ENCODE measurements at places on chromosomes 1 and 21.

DNA sequence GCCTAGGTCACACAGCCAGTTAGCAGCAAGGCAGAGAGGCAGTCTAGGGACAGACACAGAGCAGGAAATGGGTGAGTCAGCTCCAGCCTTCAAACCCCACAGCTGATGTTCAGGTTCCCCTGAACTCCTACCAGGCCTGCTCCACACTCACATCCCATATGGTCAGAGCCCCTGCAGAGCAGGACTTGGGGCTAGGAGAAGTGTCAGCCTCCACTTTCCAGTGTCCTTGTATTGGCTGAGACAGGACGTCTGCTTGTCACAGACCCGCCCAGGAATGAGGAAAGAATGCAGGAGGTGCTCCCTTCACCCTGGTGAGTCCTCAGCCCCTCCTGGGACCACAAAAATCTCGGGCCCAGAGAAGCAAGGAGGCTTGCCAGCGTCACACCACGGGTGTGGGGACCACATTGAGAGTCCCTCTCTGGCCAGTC lies 92.5 kb downstream of the LACTBL1 start:
- DNase-seq, result no peak

DNA sequence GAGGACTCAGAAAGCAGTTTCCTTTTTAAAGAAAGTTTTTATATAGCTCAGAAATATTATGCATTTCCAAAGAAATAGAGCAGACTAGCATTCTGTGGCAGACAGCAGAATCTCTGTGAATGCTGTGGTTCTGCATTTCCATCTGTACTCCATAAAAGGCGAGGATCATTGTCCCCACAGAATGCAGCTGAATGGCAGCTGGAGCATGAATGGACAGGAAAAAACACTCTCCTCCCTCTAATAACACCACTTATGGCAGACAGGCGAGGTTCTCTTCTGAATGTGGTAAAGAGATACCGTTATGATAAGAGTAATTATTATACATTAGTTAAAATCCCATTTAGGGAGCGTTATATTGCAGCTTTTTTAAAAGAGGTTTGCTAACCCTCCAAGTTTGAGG lies 81.4 kb upstream of the WLS start:
- no peak for DNase-seq

DNA sequence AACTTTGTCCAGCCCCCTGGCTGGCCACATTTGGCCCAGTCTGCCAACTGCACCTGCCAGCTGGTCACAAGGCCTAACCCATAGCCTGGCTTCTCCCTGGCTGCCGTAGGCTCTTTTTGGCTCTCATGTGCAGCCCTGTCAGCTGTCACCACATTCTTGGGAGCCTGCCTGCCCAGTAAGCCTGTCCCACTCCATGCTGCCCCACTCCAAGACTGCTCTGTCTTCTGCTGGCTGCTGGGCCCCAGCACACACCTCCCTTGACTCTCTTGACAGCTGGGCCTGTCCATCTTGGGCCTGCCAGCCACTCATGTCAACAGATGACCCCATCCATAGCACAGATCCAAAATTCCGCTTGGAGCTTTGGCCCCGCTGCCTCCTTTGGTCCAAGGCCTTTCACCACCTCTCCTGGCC lies 74.3 kb upstream of the EDN2 start:
- DNase-seq, result no peak

GRCh38 chr21:16378525-16378924 lies 648.7 kb downstream of the USP25 start:
- no peak for DNase-seq

DNA sequence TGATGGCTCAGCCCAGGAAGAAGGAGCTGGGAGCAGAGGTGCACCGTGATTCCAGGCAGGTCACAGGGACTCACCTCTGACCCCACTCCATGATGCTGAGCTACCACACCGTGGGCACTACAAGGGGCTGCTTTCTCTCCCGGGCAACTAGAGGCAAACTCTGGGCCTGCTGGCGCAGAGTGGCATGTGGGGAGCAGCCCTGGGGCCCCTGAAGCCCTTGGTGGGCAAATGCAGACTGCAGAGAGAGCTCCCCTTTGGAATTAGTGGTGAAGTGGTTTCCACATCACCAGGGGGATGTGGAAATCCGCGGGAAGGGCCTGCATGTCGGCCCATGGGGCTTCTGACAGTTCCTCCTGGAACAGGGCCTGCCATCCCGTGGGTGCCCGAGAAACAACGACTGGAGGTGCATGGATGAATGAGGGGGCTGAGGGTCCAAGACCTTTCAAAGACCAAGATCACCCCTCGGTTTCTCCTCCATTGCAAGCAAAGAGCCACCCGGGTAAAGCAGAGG lies 11.8 kb upstream of the MMEL1 start:
- DNase-seq, result no peak

GRCh38 chr1:172778456-172779455 lies 119.9 kb downstream of the FASLG start:
- peak; percentile 1 for DNase-seq

- DNase-seq, result no peak
Observed at GRCh38 chr1:178784131-178784536, 59.1 kb downstream of the RALGPS2 start.

DNA sequence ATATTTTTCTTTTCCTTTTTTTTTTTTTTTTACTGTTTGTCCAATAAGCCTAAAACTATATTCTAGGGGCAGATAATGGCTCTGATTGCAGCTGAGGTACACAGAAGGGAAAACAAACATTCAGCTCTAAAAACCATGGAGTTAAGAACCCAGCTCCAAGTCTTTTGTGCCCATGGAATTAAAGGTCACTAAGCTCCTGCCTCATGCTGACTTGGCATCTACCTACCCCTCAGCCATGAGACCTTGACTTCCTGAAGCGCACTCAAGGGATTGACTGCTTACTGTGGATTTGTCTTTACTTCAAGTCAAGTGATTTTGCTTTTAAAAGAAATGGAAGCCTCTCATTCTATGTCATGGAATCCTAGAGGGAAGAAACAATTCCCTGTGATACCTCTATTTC lies 192.3 kb downstream of the AMY1C start:
- DNase-seq, result no peak

- DNase-seq, result no peak
Observed at GRCh38 chr1:204219971-204220616, 6.3 kb upstream of the GOLT1A start.

DNA sequence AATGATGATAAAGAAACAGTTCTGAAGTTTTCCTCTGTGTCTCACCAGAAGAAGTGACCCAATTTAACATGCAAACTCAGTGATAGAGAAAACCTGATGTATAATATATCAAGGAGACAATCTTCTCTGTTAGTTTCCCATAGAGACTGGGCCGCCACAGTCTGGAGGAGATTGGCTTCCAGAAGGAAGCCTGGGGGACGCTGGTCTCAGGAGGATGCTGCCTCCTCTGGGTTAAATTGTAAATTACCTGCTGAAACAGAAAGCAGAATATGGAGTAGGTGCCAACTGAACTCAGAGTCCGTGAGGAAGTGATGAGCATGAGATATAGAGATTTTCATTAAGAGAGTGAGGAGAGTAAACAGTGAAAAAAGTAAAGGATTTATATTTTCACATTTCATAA lies 15.8 kb downstream of the OR14I1 start:
- peak; percentile 19 for DNase-seq

GRCh38 chr1:118739501-118739900 lies 248.6 kb downstream of the TBX15 start:
- no peak for DNase-seq

DNA sequence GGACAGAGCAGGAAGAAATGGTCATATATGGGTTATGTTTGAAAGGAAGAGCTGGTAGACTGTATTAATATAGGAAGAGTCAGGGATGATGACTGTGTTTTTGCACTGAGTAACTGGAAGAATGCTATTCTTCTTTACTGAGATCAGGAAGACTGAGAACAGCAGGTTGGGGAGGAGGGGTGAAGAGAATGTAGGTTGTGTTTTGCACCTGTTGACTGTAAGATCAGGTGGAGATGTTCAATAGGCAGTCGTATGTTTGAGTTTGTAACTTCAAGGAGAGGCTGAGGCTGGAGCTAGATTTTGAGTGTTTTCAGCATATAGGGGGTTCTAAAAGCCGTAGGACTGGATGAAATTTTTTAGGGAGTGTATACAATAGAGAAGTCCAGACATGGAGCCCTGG lies 97.2 kb downstream of the CAMTA1 start:
- no peak for DNase-seq

DNA sequence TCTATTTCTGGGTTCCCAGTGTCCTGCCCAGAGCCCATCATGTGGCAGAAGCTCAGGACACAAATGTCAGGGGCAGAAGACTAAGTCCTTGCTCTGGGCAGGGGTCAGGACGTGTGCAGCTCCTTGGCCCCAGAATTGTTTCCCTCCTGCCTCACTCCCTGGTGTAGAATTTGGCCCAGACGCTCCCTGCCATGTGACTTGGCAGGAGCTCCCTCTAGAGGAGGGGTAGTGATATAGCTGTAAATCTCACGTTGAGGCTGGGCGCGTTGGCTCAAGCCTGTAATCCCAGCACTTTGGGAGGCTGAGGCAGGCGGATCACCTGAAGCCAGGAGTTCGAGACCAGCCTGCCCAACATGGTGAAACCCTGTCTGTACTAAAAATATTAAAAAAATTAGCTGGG lies 91.2 kb downstream of the UBIAD1 start:
- DNase-seq, result no peak

DNA sequence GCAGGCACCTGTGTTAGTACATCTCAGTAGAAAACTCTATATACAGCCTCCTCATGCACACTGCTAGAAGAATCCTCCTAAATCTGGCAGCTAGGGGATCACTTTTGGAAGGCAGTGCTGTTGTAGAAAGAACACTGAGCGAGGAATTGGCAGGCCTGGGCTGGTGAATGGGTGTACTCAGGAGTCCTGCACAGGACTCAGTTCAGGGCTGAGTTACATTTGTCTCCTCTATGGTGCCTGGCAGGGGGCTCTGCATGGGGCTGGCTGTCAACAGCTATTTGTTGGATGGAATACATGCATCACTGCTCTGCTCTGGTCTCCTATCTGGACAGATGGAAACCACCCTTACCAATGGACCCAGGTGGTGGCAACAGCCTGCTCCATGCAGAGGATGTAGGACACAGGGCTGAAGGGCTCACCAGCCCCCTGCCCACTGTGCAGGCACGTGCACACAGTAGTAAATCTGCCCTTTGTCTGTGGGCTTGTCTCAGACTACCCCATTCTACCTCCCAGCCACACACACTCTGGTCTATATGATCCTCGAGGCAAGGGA lies 74.2 kb downstream of the LRIG2 start:
- DNase-seq, result no peak

DNA sequence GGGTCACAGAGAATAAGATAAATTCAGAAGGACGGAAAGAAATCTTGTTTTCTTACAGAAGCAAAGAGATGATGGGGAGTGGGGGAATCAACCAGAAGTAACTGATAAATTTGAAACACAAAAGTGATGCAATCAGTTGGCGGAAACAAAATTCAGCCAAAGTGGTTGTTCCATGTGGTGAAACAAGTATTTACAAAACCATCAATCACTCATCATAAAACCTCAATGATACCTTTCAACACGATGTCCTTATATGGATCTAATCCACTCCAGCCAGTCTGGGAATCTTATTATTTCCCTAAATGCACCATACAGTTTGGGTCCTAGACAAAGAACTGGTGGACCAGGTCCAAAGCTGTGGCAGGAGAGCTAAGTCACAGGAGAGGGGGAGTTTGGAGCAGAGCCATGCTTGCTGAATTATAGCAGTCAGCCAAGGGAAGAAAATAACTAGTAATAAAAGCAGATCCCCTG lies 303.8 kb upstream of the LRRC7 start:
- no peak for DNase-seq

DNA sequence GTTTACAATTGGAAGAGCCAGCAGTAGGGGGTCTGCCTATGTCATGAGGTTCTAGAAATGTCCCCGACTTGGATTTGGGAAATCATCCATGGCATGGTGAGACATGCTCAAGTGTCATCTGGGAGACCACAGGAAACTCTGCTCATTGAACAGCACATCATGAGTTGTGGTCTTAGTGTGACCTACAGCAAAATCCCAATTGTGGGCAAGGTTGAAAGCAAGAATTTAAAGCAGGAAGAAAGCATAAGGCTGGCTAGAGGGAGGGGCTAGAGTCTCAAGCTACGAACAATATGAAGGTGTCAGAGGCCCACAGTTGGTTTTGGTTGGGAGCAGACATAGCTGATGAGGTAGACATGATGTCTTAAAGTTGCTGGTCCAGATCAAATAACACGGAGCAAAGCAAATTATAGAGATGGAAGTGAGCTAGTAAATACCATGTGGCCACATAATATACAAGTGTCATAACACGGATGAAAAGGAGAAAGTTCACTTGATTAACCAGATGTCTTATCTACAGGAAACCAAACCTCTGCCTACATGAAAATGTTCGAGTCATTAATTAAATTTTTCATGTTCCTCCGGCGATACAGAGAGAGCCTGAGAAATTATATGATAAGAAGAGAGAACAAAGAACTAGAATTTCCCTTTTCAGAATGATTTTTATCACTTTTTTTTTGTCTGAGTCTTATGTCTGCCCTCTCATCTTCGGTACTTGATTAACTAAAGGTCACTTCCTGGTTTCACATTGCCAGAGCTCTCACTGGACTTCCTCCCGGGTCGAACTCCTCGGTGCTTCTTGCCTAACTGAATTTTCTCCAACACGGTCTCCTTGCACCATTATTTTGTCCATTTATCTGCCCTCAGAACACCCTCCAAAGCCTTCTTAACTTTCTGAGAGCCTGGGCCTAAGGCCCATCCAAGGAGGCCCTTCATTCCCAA lies 67.5 kb upstream of the DUSP10 start:
- no peak for DNase-seq

DNA sequence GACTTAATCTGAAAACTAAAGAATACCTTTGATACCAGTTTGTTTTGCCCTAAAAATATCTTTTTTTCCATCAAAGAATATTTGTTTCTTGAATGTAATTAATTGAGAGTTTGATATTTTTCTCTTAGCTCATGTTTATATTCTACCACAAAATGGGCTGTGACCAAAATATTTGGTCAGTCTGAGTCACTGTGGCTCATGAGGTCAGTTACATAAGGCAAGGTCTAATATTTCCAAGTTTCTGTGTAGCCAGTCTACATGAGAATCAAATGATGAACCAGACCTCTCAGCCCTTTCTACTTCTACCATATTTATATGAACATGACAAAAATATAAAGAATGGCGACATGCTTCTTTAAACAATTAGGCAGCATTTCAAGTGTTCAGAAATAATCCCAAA lies 83.0 kb upstream of the IVNS1ABP start:
- no peak for DNase-seq

GRCh38 chr21:44299085-44299457 lies 782 bp upstream of the PFKL start:
- no peak for DNase-seq

- no peak for DNase-seq
Observed at GRCh38 chr1:205058853-205059252, 15.8 kb downstream of the CNTN2 start.

GRCh38 chr1:231337043-231337471 lies 595 bp downstream of the EXOC8 start:
- no peak for DNase-seq

GRCh38 chr1:99627615-99628014 lies 18.3 kb upstream of the PALMD start:
- no peak for DNase-seq

GRCh38 chr1:37682334-37682987 lies 9.9 kb upstream of the CDCA8 start:
- no peak for DNase-seq

GRCh38 chr21:35510957-35511695 lies 462.0 kb upstream of the RUNX1 start:
- DNase-seq, result no peak

- no peak for DNase-seq
Observed at GRCh38 chr1:216855810-216856209, 132.6 kb upstream of the ESRRG start.
